ENCODE measurements at places on chromosomes 16 and 17.

- no peak for DNase-seq
Measured at GRCh38 chr17:59439741-59440211, 108.3 kb downstream of the YPEL2 start.

DNA sequence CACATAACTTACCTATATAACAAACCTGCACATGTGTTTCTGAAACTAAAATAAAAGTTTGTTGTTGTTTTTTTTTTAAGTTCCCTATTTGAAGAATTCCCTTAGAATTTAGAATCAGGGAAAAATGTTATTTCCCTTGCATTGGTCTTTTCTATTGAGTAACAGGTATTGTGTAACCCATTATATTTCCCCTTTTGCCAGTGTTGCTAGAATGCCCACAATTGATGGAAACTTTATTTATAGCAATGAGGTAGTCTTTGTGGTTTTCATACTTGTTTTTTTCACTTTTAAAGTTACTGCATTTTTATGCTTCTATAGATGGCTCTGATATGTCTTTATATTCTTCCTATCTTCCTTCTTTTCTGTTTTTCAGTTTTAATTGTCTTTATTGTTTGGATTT lies 3.9 kb downstream of the NLRP1 start:
- DNase-seq = no peak

GRCh38 chr16:70457446-70458166 lies 3.2 kb downstream of the FCSK start:
- no peak for DNase-seq

DNA sequence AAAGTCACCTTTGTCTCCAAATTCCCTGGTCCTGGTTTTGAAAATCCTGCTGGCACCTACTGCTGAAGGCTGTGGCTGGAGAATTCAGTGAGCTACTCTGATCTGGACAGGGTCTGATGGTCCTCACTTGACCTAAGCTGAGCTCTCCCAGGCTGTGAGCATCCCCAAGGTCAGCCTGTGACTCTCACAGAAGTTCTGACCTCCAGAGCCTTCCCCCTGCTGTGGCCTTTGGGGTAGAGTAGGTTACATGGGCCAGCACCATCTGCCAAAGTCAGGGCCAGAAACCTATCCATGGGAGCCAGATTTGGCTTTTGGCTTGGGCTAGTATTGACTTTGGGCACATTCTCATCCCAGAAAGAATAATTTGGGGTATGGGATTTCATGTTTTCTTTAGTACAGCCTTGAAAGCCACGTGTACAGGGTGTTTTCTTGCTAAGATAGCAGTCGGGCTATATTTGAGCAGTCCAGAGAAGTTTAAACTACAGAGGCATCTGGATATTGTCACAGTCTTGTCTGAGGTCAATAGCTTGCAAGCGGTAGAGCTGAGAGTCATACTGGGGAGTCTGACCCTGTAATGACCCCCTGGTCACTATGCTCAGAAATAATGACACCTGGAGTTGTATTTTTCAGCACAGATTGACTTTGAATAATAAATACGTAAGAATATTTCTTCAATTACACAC lies 6.2 kb upstream of the AGRP start:
- DNase-seq = no peak

DNA sequence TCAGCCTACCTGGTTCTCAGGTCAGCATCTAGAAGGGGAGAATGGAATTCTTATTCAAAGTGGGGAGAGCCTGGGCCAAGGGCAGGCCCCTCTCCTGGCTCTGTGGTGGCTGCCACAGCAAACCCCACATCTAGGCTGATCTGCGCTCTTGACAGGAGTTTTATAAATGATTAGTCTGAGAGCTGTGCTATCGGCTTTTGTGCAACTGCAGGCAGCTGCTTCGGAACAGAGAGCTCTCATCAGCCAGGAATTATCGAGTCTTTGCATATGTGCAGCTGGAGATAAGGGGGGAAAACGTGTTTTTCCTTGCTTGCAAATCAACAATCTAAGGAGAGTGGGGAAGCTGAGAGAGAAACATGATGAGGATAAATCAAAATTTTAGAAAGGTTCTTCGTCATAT lies 91.7 kb downstream of the HS3ST3A1 start:
- no peak for DNase-seq

DNA sequence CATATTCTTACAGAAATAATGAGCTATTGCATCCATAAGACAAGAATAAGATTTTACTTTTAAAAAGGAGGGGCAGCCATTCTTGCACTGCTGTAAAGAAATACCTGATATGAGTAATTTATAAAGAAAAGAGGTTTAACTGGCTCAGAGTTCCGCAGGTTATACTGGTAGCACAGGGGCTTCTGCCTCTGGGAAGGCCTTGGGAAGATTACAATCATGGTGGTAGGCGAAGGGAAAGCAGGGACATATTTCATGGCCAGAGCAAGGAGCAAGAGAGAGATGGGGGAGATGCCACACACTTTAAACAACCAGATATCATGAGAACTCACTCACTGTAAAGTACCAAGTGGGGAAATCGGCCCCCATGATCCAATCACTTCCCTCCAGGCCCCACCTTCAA lies 20.9 kb upstream of the CSNK2A2 start:
- DNase-seq = no peak

DNA sequence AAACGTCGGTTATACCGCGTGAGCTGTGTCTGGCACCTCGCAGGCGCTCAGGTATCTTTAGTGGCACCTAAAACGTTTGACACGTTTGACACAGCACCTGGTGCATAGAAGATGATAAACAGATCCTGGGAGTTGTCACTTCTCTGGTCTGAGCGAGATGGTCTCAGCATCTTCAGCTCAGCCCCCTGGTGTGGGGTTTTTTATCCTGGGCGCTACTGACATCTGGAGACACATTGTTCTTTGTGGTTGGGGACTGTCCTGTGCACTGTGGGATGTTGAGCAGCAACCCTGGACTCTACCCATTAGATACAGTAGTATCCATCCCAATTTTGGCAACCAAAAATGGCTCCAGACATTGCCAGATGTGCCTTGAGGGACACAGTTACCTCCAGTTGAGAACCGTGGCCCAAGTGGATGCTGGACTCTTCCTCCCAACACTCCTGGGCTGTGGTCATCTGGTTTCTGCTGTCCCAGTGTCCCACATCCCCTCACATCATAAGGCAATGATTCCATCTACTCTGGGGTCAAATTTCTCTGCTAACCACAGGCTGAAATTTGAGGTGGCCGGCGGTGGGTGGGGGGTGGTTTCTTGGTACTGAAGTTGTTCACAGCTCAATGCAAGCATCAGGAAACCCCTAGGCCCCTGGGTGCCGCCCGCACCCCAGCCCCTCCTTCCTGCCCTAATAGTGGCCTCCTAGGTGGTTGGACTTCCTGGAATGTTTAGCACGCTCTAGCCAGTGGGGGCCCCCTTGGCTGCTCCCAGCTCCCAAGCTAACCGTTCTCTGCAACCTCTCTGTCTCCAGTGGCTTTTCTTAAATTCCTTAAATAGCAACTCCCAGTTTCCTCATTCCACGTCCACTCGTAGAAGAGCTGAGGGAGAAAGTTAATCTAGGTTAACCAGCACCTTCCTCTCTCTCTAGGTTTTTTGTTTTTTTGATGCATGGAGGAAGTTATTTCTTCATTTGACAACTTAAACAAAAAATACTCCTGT lies 124.8 kb downstream of the ABCC1 start:
- DNase-seq = no peak

DNA sequence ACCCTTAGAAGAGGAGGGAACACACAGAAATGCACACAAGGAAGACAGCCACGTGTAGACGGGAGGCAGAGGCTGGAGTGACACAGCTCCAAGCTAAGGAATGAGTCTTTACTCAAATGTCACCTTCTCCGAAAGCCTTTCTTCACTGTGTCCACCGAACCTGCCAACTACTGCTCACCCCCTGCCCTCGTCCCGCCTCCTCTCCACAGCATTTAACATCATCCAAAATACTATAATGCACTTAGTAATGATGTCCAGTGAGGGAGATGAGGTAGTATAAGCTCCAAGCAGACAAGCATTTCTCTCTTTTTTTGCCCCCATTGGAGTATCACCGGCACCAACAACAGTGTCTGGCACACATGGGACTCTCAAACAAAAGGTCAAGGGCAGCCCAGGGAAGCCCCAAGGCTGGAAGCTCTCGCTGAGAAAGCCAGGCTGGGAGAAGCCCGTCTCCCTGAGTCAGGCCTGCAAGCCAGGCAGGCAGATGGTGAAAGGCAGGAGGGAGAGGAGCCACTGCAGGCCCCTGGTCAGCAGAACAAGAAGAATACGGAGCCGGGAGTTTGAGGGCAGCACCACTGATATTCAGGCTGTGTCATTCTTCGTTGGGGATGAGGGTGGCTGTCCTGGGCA lies 25.9 kb downstream of the ZFHX3 start:
- no peak for DNase-seq

DNA sequence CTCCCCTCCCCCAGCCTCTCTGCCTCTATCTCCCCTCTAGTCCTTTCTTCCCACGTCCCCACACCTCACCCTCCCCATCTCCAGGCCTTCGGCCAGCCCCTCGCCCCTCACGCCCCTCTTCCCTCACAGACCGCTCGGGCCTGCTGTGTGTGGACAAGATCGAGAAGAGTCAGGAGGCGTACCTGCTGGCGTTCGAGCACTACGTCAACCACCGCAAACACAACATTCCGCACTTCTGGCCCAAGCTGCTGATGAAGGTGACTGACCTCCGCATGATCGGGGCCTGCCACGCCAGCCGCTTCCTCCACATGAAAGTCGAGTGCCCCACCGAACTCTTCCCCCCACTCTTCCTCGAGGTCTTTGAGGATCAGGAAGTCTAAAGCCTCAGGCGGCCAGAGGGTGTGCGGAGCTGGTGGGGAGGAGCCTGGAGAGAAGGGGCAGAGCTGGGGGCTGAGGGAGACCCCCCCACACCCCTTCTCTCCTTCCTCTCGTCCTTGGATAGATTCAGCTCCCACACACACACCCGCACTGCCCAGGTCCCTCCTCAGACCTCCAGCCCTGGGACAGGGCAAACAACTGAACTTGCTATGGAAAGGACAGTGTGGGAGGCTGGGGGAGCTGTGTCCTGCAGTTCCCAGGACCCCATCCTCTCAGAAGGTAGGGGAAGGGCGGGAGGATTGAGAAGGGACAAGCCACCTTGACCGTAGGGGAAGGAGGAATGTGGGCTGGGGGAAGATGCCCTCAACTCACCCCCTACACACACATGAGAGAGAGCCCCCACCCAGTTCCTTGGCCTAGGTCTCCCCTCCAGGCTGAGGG lies 11.1 kb downstream of the NR1D1 start:
- DNase-seq = no peak

GRCh38 chr17:34259146-34259545 lies 4.1 kb downstream of the CCL2 start:
- DNase-seq = peak; percentile 69

GRCh38 chr17:14776791-14777190 lies 475.9 kb downstream of the HS3ST3B1 start:
- DNase-seq = no peak

- DNase-seq = no peak
Measured at GRCh38 chr16:50289950-50290764, 23.8 kb downstream of the ADCY7 start.

GRCh38 chr17:42428141-42428944 lies 5.3 kb upstream of the CAVIN1 start:
- DNase-seq = peak; percentile 61

DNA sequence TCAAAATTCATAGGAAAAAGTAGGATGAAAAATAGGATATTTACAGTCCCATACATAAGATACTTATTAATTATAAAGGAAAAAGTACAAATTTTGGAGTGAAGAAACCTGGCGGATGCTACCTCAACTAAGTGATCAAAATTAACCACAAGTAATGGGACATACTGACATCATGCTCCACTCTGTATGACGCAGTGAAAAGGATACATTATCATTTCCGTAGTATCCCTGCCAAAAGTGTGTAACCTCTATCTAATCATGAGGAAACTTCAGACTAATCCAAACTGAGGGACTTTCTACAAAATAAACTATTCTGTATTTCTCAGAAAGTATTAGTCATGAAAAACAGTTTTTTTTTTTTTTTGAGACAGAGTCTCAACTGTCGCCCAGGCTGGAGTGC lies 60.5 kb downstream of the TRIM37 start:
- DNase-seq = peak; percentile 29

- DNase-seq = no peak
Measured at GRCh38 chr17:60496041-60496440, 30.0 kb downstream of the APPBP2 start.

GRCh38 chr17:71948703-71949422 lies 172.0 kb upstream of the SOX9 start:
- no peak for DNase-seq

DNA sequence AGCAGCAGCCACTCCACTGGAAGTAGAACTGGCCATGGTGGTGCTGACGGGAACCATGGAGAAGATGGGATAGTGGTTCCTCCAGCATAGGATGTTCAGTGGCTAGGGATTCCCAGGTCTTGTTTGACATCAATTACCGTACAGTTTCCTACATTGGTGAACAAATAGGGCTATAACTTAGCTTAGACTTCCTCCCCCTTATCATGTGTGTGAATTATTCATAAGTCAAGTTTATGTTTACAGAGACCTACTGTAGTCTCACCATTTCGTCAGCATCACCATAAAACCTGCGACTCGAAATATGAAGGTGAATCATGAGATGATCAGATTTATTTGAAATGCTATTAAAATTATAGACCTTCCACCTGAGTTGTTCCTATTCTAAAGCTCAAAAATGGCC lies 1.2 kb downstream of the KRTAP2-3 start:
- no peak for DNase-seq

DNA sequence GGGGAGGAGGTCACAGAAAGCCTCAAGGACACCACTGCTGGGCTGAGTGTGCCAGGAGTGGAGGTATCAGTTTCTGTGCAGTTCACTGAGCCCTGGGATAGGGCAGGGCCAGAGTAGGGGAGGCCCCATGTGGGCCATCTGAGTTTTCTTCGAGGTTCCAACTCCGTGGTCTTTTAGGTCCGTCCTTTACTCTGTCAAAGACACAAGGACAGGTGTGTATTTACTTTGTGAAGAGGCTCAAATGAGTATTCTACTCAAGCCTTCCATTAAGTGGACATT lies 59.5 kb downstream of the USP22 start:
- no peak for DNase-seq

- DNase-seq = no peak
Measured at GRCh38 chr17:55410722-55411462, 10.7 kb downstream of the MMD start.

- DNase-seq = no peak
Measured at GRCh38 chr17:62219221-62219899, 154.3 kb upstream of the MED13 start.
